NCI-H2029 treated with DMSO at 0.1 percent for 48 hours (cell line): ENCODE measurements at places on chromosomes 4 and X.

DNA sequence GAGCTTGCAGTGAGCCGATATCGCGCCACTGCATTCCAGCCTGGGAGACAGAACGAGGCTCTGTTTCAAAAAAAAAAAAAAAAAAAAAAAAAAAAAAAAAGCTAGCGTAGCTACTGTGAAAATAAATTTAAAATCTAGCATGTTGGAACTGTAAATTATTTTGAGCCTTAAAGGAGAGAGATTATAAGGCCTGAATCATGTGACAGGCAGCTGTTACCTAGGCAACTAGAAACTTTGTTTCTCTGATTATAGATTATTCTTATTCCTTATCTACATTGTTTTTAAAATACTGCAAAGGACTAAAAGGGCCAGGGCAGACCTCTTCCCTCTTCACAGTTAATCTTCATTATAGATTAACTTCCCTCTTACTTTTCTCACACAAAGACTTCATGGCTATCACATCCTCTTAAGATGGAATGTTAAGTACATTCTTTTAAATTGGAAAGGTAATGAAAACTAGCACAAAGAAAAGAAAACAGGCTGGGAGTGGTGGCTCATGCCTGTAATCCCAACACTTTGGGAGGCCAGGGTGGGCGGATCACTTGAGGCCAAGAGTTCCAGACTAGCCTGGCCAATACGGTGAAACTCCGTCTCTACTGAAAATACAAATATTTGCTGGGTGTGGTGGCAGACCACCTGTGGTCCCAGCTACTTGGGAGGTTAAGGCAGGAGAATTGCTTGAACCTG, 21.1 kb upstream of the PDS5A start:
- DNase-seq: no peak

DNA sequence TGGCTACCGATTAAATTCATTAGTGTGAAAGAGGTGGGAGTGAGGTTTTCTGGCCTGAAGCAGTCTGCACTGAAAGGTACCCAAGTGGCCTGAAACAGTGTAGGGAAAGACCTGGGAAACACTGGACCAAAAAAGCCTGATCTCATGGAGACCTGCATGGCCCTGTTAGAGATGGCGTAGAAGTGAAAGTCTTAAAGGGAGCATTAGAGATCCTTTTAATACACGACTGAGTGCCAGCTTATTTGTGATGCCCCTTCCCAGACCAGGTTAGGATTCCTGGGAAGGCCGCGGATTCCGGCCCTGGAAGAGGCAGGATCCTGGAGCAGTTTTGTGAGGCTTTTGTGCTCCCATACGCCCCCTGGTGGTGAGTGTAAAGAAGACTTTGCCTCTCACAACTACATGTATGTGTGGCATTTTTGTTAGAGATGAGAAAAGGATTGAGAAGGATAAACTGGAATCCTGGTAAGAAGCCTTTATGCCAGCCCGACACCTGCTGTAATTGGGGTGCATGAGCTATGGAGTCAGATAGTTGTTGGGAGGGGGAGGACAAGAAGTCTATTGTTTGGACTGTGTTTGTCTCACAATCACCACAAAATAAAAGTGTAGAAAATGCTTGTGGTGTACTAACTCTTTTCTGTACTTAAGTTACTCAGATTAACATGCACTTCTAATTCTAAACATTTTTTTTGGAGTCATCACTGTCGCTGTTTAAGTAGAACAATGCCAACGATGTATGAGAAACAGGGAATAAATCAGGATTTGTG, 54.0 kb downstream of the JADE1 start:
- peak; percentile 44 for DNase-seq

DNA sequence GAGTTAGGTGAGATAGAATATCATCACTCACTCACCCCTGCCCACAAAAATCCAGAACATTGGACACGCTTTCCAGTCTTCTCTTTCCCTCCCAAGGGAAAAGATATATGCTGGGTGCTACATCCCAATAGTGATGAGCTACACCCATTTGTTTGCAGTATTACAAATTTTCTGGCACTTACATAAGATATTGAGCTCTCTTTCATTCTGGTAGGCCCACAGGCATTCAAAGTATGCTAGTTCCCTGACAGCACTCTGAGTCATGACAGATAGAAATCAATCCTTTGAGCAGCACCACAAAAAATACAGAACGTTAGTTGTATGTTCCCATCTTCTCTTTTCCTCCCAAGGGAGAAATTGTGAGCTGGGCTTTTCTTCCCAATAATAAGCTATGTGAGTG, 477.6 kb upstream of the GRID2 start:
- no peak for DNase-seq

DNA sequence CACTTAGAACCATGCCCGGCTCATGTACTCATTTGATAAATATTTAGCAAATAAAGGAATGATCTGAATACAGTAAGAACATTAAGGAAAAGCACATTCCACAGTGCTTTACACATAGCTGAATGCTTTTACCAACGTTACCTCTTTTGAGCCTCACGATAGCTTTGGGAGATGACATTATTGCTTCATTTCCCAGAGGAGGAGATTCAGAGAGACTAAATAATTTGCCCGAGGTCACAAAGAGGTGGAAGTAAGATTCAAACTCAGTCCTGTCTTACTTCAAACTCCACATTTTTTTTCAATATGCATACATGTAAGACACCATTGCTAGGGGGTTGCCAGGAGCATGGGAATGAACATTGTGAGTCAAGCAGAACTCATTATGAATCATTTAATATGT, 538.5 kb downstream of the BCOR start:
- no peak for DNase-seq

DNA sequence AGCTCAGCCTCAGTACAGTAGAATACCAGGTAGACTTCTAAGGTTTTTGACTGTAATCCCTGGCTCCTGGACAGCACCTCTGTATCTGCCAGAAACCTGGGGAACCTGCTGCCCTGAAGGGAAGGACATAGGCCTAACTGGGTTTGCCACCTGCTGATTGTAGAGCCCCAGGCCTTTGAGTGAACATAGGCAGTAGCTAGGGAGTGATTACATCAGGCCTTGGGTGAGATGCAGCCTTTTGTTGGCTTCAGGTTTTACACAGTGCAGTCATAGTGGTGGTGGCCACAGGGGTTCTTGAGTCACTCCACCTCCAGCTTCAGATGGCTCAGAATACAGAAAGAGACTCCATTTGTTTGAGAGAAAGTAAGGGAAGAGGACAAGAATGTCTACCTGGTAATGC, 19.3 kb downstream of the IQCM start:
- no peak for DNase-seq

GRCh38 chr4:41256740-41257256, at the start of gene UCHL1:
Gene UCHL1 (plus strand): TSS chr4:41256928. CDS start chr4:41256977, 49 bp downstream.
- DNase-seq: peak; percentile 27

DNA sequence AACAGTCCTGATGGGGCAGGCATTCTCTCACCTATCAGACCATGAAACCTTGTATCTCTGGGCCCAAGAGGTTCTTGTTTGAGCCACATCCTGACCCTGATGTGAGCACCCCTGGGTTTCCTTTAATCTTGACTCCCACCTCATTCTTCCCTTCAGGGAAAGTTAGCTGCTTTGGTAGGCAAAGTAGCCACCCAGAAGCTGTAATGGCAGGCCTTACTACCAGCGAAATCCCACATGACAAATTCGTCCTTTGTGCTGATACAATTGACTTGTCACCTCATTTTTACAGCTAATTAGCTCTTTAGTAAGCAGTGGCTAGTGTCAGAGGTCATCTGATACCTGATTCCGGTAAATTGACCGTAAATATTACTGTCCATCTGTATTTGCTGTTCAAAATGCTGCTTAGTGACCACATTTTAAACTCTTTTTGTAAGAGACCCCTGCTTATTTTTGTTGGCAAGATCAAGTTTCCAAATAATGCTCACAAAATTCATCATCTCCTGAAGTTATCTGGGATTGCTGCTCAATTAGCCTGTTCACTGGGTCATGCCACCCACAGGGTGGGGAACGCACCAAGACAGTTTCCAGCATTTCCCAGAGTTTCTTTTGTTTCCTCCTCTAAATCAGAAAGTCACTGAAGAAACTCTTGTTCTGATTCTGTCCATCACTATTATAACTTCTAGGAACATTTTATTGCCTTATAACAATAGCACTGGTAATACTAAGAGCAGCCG, 329.7 kb downstream of the GPAT3 start:
- DNase-seq: no peak

DNA sequence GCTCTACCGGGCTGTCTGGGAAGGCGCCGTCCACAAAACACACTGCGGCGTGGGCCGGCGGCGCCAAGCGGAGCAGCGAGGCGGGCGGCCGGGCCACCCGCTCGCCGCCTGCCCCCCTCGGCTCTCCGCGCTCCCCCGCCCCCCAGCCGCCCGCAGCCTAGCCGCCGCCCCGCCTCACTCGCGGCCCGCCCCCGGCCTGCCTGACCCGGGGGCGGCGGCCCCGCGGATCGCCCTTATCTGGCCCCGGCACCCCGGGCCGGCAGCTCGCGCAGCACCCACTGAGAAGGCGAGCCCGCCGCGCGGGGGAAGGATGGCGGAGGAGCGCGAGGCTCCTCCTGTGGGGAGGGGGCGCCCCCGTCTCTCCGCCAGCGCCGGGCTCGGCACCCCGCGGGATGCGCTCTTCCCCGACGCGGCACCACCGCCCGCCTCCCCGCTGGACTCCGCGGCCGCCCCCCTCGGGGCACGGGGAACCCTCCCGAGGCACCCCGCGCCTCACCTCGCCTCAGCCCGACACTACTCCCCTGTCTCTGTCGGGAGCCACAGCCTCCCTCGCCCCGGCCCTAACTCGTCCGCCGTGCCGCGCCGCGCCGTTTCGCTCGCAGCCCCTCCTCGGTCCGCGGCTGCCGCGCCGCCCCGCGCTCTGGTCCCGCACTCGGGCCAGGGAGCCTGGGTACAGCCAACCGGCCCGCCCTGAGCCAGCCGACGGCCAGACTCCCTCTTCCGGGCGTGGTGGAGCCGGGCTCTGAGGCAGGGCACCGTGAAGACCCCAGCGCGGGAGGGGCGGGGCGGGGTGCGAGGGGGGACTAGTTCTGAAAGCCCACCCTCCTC, 566 bp downstream of the ATP11C start:
- no peak for DNase-seq

DNA sequence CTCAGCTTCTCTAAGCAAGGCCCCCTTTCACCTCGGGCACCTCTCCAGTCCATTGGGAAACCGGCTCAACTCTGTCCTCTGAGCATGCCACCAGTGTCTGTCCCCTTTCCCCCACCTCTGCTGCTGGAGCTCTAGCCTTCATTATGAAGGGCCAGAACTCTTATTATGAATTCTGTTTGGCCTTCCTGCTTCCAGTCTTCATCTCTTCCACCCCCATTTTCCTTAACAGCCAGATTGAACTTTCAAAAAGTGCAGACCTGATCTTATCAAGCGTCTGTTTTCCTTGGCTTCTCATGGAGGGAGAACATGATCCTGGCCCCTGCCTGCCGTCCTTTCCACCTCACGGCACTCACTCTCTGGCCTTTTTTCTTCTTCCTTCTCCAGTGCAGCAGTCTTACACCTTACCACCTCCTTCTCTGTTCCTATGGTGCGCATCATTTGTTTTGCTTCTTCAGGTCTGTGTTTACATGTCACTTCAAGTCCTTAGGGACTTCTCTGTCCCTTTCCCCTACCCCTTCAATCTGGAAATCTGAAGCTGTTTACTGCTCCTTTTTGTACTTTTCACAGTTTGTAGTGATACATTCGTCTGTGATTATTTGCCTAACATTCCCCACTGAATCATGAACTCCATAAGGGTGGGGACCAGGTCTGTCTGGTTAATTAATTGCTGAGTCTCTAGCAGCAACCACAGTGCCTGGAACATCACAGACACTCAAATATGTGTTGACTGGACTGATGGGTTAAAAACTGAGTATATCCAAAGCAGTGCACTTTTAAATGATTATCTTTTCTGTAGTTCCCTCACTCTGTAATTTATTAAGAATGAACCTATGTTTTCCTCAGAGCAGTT, 55.8 kb downstream of the FNIP2 start:
- DNase-seq: no peak

GRCh38 chr4:158821228-158821971, 52.6 kb downstream of the FNIP2 start:
- DNase-seq: no peak

DNA sequence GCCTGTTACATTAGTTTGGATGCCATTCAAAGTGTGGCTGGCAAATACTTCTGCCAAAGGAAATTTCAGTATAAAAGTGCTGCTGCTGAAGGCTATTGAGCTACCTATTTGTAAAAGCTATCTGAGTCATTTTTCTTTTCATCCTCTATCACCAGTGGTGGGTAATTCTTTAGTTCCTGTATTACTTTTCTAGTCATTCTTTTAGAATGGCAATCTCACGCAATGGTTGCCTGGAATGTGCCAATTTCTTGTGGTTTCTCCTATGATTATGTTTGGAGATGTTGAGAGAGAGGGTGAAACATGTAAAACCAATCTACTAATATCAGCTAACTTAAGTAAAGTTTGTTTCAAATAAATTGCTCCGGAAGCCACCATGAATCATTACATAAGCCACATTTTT, 685.0 kb downstream of the RAPGEF2 start:
- DNase-seq: no peak

- DNase-seq: peak; percentile 85
These were observed at the start of gene CENPC for GRCh38 chr4:67545199-67546003. Gene CENPC (minus strand): TSS chr4:67545503. CDS start chr4:67545355, 148 bp downstream.

GRCh38 chr4:142554412-142554811, 291.7 kb downstream of the INPP4B start:
- no peak for DNase-seq

GRCh38 chrX:86171366-86171765, 23.1 kb downstream of the DACH2 start:
- no peak for DNase-seq

- no peak for DNase-seq
These were observed 83.9 kb upstream of the MAP3K15 start for GRCh38 chrX:19599253-19599652.

DNA sequence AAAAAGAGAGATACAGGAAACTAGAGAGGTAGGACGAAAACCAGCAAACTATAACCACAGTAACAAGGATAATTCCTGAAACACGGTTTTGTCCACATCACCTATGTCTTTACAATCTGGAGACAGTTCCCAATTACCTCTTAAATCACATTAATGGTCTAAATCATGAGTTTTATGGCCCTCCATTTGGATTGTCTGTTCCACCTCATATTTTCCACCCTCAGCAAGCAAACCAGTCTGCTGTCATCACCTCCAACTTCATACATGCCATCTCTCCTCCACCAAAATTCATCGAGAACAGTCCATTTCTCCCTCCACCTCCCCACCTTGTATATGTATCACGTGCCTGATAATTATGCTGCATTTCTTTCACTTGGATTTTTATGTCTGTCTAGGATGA, 107.3 kb downstream of the SH3RF1 start:
- no peak for DNase-seq

- DNase-seq: no peak
These were observed 32.4 kb downstream of the CASP3 start for GRCh38 chr4:184616633-184617551.

DNA sequence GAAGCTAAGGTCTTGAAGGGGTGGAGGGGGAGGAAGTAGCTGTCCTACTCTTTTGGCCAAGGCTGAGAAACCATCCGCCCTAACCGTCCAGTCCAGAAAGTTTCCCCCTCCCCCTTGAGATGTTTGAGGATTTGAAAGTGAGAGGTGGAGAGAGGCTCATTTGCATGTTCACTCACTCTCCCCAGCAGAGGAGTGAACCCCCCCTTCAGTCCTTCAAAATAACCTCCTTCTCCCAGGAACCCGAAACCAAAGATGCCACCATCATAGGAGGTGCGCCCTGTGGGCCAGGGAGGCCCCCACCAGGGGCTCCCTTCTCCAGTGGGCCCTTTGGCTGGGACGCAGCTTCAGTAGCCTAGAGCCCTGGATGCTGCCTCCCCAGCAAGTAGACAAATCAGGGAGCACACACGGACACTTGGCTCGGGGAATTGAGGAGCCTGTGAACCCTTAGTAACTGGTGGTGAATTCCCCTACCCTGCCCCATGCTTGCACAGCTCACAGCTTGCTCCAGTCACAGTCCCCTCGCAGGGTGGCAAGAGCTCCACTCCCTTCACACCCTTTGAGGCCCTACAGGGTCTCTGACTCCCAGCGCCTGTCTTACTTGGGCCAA, 25.6 kb downstream of the ELF4 start:
- no peak for DNase-seq

- no peak for DNase-seq
These were observed 22.5 kb downstream of the LETM1 start for GRCh38 chr4:1833307-1834046.
